OCI-LY7 (cell line): ENCODE measurements at places on chromosomes 11 and 22.

GRCh38 chr11:128669506-128670270 lies 24.2 kb upstream of the FLI1 start:
- DNase-seq, result no peak

DNA sequence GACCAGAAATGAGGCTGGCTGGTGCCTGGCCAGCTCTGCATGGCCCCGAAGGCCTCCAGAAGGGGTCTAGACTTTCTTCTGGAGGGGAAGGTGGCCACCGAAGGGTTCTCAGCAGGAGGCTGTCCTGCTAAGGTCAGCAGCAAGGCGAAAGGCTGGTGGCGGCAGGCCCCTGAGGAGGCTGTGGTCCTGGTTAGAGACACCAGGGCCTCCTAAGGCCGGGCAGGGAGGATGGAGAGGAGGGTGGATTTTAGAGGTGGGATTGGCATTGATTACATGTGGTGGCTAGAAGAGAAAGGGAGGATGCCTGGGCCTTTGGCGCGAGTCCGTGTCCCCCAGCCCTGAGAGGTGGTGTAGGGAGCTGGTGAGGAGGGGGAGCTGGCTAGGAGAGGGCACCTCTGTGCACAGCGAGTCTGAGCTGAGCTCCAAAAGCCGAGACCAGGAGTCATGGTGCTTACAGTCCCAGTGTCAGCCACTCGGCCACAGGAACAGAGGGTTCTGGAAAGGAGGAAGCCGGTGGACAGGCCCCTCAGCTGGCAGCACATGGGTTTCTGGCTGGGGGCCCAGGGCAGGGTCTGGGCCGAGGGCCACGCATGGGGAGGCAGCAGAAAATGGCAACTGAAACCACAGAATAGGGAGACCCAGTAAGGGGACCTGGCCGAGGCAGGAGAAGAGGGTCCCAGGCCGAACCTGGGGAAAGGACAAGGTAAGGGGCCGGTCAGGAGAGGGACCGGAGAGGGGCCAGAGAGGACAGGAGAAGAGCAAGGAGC lies 2.5 kb downstream of the FERMT3 start:
- no peak for DNase-seq

DNA sequence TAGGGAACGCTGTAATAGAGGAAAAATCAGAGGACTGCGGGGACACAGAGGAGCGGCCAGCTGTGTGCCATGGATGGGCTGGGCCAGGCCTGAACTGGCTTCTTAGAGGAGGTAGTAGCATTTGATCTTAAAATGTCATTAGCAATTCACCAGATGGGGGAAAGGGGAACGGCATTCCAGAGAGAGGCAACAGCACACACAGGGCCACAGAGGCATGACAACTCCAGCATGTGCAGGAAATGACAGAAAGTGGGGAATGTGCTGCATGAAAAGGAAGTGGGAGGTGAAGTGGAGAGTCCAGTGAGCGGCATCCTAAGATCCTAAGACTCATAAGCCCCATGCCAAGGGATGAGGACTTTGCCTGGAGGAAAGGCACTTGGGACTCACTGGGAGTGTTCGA lies 69.0 kb downstream of the UBASH3B start:
- no peak for DNase-seq

- no peak for DNase-seq
These were observed 54.9 kb downstream of the PHF21A start for GRCh38 chr11:46066335-46066734.

DNA sequence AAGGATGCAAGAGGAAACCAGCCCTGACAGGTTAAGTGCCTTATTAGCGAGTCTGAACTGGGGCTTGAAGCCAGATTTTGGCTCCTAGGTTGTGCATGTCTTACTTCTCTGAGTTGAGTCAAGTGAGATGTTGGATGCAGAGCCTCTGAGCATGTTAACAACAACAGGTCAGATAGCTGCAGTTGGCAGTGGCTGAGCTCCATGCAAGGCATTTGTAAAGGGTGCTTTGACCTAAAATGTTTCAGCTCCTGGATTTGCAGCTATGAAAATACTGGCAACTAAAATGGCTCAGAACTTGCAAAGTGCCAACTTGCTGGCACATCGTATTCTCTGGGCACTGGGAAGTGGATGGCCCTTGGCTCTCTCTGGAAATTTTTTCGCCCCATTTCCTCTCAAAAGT lies 16.4 kb upstream of the CSRP3 start:
- DNase-seq, result no peak
